ENCODE measurements at places on chromosomes 5 and 9.

- H3K4me3 ChIP-seq, result no peak overlapping the region
- no peaks in the 10 kb centered on the region for H3K36me3 ChIP-seq
- no peak overlapping the region for H3K27ac ChIP-seq
- no peak for DNase-seq
- no peaks in the 10 kb centered on the region for H3K27me3 ChIP-seq
Observed at GRCh38 chr5:78509145-78509865, 139.3 kb downstream of the LHFPL2 start.

DNA sequence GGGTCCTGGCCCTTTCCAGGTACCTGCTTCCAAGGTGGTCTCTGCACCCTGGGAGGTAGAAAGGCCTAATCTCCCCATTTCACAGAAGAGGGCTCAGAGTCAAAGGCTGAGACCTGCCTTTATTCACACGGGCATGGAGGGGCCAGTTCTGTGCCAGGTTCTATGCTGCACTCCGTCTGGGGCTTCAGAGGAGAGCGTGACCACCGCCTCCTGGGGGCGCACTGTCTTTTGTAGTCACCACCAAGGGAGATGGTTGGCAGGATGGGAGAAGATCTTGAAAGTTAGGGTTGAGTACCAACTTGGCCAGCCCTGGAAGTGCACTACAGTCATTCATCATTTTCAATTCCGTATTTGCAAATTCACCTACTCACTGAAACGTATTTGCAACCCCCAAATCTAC is 23.7 kb upstream of the PRDM12 start:
- no peaks in the 10 kb centered on the region for H3K4me1 ChIP-seq
- no peaks in the 10 kb centered on the region for H3K36me3 ChIP-seq
- H3K27me3 ChIP-seq, result no peaks in the 10 kb centered on the region
- no peak overlapping the region for H3K27ac ChIP-seq

DNA sequence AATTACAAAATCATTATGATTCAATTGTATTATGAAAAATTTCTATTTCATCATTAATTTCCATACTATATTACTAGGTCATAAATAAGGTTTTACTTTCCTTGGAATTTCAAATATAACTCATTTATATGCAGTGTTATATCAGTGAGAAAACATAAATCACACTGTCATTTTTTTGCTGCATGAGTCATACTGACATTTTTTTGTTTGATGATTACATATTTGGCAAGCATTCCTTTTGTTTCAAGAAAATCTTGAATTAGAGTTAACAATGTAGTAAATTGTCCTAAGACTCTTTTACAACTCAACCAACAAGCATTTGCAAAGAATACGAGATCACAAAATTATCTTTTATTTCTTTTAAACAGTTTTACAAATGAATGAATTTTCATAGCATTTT is 298.4 kb upstream of the SEMA6A start:
- no peak overlapping the region for H3K27ac ChIP-seq
- no peaks in the 10 kb centered on the region for H3K4me1 ChIP-seq
- H3K4me3 ChIP-seq, result no peak overlapping the region
- DNase-seq, result no peak
- no peaks in the 10 kb centered on the region for H3K36me3 ChIP-seq

DNA sequence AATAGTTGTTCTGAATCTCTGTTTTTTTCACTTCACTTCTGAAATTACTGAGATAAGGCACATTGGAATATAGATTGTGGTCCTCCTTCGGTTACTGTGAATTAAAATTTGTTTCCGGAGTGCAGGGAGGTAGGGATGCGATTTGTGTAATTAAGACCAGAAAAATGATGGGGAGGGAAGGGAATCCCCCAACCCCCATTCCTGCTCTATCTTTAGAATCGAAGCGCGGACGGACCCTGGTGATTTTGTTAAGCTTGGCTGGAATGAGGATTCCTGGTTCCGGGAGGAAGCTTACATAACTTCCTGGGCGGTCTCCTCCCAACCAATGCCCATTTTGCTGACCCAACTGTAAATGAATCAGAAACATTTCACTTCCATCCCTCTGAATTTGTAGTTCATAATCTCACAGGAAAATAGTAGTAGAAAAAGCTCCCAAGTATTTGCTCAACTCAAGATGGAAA is 220.1 kb upstream of the MSX2 start:
- no peaks in the 10 kb centered on the region for H3K27me3 ChIP-seq
- H3K4me1 ChIP-seq, result no peaks in the 10 kb centered on the region
- H3K27ac ChIP-seq, result no peak overlapping the region
- DNase-seq, result no peak

- no peak overlapping the region for H3K4me3 ChIP-seq
- H3K36me3 ChIP-seq, result no peaks in the 10 kb centered on the region
- H3K4me1 ChIP-seq, result no peaks in the 10 kb centered on the region
- no peak for DNase-seq
- H3K27ac ChIP-seq, result no peak overlapping the region
Observed at GRCh38 chr9:131578731-131579504, 33.6 kb downstream of the PRRT1B start.

DNA sequence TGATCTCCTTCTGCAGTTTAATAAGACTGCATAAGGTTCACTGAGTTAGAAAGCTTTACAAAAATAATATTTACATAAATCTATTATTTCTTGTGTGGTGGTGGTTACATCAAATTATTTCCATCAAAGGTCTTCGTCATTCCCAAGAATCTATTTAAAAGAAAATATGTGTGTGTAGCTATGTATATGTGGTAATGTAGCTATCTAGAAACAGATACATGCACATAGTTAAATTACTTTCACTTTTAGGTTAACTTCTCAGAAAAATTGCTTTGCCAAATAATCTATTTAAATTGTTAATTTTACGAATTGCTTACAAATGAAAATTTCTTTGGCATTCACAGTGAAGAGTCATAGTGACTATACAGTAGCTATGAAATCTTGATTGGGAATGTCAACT is 633.2 kb downstream of the DMRTA1 start:
- no peaks in the 10 kb centered on the region for H3K27me3 ChIP-seq
- no peak overlapping the region for H3K4me3 ChIP-seq
- DNase-seq, result no peak
- H3K36me3 ChIP-seq, result no peaks in the 10 kb centered on the region
- no peak overlapping the region for H3K27ac ChIP-seq
- H3K4me1 ChIP-seq, result no peaks in the 10 kb centered on the region

DNA sequence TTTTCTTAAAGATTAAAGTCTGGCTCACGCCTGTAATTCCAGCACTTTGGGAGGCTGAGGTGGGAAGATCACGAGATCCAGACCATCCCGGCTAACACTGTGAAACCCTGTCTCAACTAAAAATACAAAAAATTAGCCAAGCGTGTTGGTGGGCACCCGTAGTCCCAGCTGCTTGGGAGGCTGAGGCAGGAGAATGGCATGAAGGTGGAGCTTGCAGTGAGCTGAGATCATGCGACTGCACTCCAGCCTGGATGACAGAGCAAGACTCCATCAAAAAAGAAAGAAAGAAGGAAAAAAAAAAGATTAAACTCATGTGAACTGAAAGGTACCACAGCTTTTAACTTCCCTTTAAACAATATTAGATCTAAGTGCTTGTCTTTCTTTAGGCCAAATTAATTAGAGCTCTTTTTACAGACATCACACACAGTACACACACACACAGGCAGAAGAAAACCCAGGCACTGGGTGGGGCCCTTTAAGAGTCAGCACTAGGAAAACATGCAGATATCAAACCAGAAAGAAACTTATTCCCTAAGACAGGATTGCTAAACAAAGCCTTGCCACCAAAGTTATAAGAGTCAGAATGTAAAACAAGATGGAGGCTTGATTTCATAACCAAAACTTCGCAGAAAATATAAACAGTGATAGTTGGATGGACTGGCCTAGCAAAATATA is 29.3 kb upstream of the UHRF2 start:
- peak; percentile 17 for DNase-seq
- no peaks in the 10 kb centered on the region for H3K4me1 ChIP-seq
- H3K4me3 ChIP-seq, result no peak overlapping the region
- no peaks in the 10 kb centered on the region for H3K36me3 ChIP-seq
- H3K27me3 ChIP-seq, result no peaks in the 10 kb centered on the region

DNA sequence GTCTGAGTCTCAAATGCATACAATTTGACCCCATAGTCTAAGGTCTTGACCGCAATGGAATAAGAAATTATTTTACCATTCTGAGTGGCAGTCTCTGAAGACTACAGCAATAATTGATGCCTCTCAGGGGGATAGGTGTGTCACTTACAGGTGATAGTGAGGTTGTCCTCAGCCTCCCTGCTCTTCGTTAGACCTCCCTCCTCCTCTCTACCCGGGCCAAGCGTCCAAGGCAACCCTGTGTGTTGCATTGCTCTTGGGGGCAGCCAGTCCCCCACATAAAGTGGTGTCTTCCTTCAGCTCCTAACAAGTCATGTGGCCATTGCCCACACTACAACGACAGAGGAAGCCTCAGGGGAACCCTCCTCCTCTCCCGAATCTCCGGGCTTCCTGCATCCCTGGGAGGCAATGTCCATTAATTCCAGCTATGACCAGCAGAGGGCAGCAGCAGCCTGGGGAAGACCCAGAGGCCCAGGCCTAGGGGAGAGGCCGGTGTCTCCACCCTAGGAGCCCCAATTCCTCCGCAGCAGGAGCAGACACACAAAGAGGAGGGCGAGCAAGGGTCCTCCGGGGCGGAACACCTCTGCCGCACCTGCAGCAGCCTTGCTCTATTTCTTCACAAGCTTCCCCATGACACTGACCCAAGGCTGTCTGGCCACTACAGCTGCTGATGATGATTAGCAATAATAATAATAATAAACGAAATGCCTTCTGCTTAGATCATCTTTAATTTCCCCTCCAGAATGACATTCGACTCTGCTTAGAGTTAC is 134.8 kb downstream of the KCNIP1 start:
- no peaks in the 10 kb centered on the region for H3K36me3 ChIP-seq
- no peaks in the 10 kb centered on the region for H3K27me3 ChIP-seq
- H3K4me3 ChIP-seq, result no peak overlapping the region
- H3K4me1 ChIP-seq, result no peaks in the 10 kb centered on the region
- no peak overlapping the region for H3K27ac ChIP-seq

GRCh38 chr9:36598273-36598672 is 25.6 kb downstream of the MELK start:
- H3K27me3 ChIP-seq, result no peaks in the 10 kb centered on the region
- no peaks in the 10 kb centered on the region for H3K4me1 ChIP-seq
- H3K4me3 ChIP-seq, result no peak overlapping the region
- DNase-seq, result no peak
- H3K27ac ChIP-seq, result no peak overlapping the region

DNA sequence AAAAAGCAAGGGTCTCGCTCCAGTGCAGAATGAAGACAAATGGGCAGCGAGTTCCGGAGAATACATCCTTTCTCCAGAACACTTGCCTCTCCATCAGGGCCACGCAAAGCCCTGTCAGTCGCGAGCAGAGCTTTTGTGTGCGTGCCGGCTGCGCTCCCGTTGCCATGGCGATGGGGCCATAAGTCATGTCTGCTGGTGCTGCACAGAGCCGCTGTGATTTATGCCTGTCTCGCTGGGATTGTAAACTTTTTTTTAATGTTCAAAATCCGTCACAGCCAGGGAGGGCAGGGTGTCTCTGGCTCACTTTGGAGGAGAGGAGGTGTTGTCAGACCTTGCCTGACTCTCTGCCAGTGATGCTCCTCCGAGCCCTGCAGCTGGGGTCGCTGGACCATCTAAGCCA is 272.7 kb downstream of the TRIM32 start:
- DNase-seq, result no peak
- no peaks in the 10 kb centered on the region for H3K4me1 ChIP-seq
- no peak overlapping the region for H3K27ac ChIP-seq
- no peaks in the 10 kb centered on the region for H3K27me3 ChIP-seq

GRCh38 chr5:53303105-53303504 is 177.3 kb upstream of the FST start:
- no peak overlapping the region for H3K27ac ChIP-seq
- H3K4me1 ChIP-seq, result no peaks in the 10 kb centered on the region
- H3K27me3 ChIP-seq, result no peaks in the 10 kb centered on the region
- no peak for DNase-seq
- no peak overlapping the region for H3K4me3 ChIP-seq

DNA sequence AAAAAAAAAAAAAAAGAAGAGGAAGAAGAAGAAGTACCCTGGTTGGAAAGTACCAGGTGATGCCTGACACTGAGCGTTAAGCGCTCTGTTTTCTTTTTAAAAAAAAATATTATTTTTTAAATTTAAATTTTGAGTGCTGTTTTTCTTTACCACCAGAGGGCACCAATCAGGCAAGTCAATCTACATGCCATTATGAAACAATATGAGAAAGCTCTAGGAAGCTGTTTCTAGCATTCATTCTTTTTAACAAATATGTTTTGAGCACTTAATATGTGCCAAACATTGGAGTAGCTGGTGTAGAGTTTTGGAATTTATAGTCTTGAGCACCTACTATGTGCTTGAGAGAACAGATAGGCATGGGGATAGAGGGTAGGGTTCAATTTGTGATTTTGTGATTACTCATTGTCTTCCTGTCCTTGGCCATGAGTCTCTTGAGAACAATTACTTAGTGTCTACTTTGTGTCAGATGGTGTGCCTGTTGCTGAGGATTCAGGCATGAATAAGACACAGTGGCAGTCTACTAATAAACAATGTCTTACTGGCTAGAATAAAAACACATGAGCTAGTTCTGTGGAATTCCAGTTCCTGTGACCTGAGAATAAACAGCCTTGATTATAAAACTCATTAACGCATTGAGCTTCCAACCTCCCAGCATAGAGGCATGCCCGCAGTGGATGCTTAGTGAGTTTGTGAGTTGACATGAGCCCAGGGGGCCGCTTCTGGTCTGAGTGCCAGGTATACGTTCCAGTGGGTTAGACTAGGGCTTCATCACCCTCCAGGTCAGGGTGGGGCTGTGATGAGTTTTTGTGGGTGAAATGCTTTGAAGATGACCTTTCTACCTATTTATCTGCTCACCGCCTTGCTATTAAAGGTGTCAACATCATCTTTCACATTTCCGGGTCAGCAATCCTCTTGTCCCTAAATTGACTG is 3.0 kb upstream of the UBE2R2 start:
- H3K4me1 ChIP-seq, result no peaks in the 10 kb centered on the region
- peak overlapping the region; percentile 48 for H3K27ac ChIP-seq
- no peak for DNase-seq
- no peak overlapping the region for H3K4me3 ChIP-seq

DNA sequence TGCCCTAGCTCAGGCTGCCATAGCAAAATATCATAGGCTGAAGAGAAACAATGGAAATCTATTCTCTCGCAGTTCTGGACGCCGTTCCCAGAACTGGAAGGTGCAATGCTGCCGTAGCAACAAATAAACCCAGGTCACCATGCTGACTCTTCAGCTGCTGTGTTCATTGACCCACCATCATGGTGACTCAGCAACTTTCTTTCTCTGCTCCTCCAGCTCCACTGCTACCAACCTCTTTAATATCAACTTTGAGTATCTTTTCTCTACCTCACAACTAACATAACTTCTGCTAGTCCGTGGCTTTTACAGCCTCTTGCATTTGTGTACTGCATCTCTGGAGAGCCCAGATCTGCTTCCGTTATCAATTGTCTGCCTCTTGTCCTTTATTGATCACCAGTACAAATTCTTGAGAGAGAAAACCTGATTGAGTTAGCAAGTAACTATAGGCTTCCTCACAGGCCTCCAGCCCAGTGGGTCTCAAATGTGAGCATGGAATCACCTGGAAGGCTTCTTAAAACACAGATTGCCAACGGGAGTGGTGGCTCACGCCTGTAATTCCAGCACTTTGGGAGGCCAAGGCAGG is 47.3 kb upstream of the SLC30A5 start:
- no peaks in the 10 kb centered on the region for H3K27me3 ChIP-seq
- DNase-seq, result no peak
- H3K36me3 ChIP-seq, result no peaks in the 10 kb centered on the region
- H3K4me1 ChIP-seq, result no peaks in the 10 kb centered on the region
- no peak overlapping the region for H3K27ac ChIP-seq
- H3K4me3 ChIP-seq, result no peak overlapping the region

Data from uterus (tissue), 4 donors.